ENCODE measurements at places on chromosomes 4 and X.

GRCh38 chr4:117326091-117326490 is 240.7 kb upstream of the TRAM1L1 start:
- no peak for DNase-seq

GRCh38 chr4:70518716-70519115 is 347 bp downstream of the AMTN start:
- no peak for DNase-seq

DNA sequence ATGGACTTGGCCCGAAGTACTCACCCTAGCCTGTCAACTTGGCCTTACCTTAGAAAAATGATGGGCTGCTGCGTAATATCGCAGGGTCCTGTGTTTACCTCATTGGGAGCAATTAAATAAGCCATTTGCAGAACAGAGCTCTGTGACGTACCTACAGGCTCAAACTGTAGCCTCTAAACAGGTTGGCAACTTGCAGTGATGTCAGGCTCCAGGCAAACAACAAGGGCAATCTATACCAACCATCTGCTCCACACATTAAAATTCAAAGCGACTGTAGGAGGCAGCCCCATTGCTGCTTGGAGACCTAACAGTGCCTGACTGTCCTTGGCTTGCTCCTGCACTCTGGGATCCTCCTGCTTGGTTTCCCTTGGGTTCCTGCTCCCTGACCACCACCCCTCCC is 17.2 kb downstream of the VGLL1 start:
- DNase-seq: no peak

- no peak for DNase-seq
Measured at GRCh38 chr4:7674706-7675105, 240.0 kb upstream of the PSAPL1 start.

GRCh38 chr4:140080883-140081282 is 73.1 kb downstream of the MAML3 start:
- no peak for DNase-seq

GRCh38 chr4:4890574-4891255 is 31.2 kb downstream of the MSX1 start:
- no peak for DNase-seq

DNA sequence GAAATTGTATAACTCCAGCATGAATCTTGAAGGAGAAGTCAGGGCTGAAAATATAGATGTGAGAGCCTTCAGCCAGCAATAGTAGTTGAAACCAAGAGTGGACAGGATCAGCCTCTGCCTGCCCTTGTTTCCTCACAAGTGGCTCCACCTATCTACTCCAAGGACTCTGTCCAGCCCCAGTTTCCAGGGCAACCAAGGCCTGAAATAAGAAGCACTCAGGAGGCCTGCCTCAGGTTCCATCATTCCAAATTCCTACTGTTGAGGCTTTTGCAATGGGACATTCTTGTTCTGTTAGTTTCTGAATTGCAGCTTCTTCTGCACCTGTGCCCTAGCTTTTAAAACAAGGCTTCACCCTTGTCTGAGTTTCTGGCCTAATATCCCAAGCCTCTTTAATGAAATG is 41.6 kb downstream of the TRPC5OS start:
- DNase-seq: no peak

DNA sequence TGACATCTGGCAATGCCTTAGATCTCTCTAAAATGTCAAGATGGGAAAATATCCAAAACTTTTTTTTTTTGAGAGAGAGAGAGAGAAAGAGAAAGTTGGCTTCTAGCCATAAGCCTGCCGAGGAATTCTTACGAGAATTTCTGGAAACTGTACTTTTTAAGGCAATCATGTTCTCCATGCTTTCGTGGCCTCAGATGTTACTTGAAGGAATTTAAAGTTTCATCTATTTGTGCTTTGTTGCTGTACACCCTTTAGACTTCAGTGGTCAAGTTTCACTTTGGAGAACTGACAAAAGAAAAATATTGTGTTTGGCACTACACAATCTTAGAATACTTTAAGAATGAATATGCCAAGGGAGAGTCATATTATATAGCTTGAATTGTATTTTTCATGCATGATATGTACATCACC is 53.9 kb downstream of the FAT4 start:
- no peak for DNase-seq

DNA sequence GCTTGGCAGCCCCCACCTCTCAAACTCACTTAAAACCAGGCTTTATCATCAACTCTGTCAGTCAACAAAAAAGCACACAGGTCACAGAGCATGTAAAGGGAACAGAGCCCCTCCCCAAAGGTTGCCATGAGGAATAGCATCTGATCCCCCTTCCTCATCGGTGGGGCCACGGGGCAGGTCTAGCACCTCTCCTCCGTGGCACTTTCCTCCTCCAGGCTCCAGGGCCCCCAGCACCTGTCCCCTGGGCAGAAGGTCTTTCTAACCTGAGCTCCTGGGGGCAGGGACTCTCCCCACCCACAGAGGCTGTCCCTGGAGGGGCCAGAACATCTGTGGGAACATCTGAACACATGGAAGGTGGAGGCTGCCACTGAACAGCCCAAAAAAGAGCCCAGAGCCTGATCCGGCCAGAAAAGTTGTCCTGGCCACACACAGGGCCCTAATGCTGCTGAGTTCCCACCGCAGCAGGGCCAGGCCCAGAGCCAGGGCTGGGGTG is 65.7 kb downstream of the ZFYVE28 start:
- no peak for DNase-seq

GRCh38 chr4:126221717-126222340 is 907.1 kb downstream of the FAT4 start:
- no peak for DNase-seq

DNA sequence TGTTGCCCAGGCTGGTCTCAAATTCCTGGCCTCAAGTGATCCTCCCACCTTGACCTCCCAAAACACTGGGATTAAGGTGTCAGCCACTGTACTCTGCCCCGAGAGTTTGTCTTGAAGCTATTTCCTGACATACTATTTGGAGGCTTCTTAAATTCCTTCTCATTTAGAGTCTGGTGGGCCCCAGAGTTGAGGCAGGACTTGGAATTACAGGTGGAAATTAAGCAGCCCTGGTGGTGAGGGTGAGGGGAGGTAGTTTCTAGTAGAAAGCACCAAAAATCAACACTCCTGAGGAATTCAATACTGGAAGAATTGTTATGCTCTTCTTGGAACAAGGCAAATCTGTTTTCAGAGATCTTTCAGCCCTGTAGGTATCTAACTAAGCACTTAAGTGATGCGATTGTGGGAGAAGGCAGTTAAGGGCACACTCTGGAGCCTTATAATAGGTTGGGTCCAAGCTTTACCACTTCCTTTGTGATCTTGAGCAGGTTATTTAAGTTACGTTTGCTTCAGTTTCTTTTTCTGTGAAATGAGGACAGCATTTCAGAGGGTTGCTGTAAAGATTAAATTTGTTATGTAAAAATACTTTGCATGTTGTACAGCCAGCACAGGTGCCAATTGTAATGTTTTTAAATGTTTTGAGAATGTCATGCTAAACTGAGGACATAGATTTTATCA is 200.7 kb downstream of the SOWAHB start:
- no peak for DNase-seq

DNA sequence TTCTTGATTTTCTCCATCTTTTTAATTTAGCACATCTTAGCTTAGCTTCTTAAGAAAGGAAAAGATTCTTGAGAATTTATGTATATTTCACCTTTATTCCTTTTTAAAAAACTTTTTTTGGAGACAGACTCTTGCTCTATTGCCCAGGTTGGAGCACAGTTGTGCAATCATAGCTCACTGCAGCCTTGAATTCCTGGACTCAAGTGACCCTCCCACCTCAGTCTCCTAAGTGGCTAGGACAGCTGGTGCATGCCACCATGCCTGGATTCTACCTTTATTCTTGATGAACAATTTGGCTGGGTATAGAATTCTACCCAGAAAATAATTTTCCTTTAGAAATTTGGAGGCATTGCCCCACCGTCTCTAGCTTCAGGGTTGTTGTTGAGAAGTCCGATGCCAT is 19.5 kb upstream of the SH3D19 start:
- no peak for DNase-seq

DNA sequence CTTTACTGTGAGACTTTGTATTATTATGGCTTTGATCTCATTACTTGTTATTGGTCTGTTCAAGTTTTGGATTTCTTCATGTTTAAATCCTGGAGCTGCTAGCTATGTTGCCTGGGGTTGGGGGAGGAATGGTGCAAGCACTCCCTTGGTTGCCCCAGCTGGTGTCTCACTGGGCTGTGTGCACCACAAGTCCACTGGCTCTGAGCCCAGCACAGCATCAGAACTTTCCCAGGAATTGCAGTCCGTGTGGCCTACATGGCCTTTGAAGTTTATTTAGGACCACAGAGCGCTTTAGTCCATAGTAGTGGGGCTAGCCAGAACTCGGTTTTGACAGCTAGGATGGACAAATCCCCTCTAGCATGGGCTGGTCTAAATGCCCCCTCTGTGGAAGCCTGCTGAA is 278.8 kb upstream of the RPS6KA3 start:
- no peak for DNase-seq

GRCh38 chr4:184357772-184358171 is 116.6 kb downstream of the IRF2 start:
- DNase-seq: no peak

DNA sequence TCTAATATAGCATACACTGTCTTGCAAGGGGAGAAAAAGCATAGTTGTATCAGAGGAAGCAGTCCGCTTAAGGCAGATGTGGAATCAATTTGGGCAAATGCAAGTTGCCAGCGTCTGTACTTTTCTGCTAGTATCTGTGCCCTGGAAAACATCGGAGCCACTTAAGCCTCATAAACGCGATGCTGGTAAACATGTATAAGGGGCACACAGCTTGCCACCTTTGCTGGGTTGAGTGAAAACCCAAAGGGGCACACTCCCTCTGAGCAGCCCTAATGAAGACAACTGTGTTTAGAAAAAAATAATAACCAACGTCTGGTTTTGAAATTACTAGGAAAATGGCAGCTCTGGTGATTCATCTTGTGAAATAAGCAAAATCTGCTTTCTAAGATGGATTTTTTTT is 24.3 kb downstream of the SMIM20 start:
- DNase-seq: no peak

DNA sequence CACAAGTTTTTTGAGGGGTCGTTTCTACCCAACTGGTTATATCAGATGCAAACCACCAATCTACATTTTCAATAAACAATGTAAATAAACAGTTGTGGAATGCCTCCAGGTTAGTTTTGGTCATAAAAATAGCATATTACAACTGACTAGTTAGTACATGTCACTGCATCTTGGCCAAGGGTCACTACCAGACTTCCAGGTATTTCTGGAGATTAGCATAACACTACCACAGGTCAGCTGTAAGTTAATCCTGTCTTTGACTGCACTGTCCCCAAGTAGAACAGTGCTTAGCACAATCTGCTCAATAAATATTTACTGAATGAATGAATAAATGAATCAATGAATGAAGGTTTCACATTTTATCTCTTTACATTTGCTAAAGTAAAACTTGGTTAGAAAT is 64.4 kb downstream of the TBC1D19 start:
- no peak for DNase-seq

DNA sequence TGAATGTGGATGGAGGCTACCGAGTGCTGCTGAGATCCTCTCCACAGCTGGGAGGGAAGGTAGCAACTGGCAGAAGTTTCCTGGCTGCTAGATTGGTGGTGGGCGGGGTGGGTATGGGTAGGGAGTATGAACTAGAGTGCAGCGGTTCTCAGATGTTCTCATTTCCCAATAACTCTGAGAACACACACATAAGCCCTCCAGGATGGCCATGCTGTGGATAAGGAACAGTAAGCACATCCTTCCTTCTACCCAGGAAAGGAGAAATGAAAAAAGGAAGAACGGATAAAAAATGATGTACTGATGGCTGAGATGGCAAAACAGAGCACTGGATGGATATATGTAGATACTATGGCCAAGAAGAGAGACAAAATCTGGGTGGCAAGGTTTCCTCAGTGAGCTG is 116.0 kb downstream of the ZNF827 start:
- no peak for DNase-seq

- DNase-seq: no peak
Measured at GRCh38 chr4:180377741-180378140, 1865.5 kb upstream of the TENM3 start.

DNA sequence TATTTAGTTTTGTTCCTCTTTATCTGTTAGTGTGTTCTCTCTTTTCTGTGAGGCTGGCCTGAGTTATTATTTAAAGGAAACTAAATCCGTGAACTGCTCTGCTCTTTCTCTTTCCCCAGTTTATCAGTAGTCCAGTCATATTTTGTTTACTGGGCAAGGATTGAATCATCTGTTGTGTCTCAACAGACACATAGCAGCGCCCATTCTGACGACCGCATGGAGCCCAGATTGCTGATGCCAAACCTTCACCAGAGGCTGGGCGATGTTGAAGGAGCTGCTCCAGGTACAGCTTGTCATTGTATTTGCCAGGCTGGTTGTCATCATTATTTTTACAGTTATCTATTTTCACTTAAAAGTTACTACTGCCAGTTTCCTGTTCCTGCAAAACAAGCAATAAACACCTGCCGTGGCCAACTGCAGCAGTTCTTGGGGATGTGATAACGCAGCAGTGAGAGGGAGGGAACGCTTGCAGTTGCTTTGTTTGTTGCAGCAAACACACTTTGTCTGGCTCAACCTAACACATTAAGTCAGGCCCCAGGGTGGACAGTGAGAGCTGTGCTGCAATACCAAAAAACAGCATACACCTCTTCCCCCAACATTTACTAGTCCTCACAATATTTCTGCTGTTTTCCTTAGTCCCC is 10.1 kb downstream of the REELD1 start:
- no peak for DNase-seq

- DNase-seq: no peak
Measured at GRCh38 chr4:41427306-41427882, 110.6 kb upstream of the LIMCH1 start.

DNA sequence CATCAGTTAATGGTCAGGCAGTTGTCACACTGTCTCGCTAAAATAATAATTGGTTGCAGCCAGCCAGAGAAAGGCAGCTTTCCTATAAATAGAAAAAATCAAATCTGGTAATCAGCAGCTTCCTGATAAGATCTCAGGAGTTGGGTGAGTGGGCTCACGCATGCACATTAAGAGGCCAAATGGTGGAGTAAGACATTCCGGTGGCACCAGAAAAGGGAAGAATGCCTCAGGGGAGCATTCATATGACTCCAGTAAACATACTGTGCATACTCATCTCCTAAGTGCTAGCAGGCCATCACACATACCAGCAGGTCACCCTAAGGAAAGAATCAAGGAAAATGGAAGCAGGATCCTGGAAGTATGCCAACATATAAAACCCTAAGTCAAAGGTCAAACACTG is 40.1 kb downstream of the UGT2B15 start:
- no peak for DNase-seq

- DNase-seq: no peak
Measured at GRCh38 chr4:23736466-23736865, 153.4 kb downstream of the PPARGC1A start.

DNA sequence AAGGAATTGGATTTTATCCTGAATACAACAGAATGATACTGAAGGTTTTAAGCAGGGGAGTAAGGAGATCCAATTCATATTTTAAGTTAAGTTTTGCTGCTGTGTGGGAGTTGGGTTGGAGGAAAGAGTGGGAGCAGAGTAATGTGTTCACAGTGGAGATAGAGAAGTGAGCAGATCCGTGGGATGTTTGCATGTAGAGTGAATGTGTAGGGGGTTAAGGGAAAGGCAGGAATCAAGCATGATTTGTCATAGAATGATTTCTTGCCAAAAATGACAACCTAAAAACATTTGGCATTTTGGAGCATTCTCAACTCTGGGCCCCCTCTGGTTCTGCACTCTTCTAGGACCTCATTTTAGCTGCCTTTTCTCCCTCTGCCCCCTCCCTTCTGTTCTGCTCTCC is 76.6 kb downstream of the ARHGAP10 start:
- DNase-seq: no peak

All from activated CD4-positive, alpha-beta T cell treated with anti-CD3 and anti-CD28 coated beads for 1 hour (primary cell).